ENCODE measurements at places on chromosomes 11 and 22.

- DNase-seq, result no peak
Observed at GRCh38 chr11:76632492-76632891, 38.1 kb downstream of the LRRC32 start.

GRCh38 chr11:76634886-76635285 is 35.7 kb downstream of the LRRC32 start:
- no peak for DNase-seq

- peak; percentile 36 for DNase-seq
Observed at GRCh38 chr22:42688241-42689211, 32.1 kb downstream of the A4GALT start.

DNA sequence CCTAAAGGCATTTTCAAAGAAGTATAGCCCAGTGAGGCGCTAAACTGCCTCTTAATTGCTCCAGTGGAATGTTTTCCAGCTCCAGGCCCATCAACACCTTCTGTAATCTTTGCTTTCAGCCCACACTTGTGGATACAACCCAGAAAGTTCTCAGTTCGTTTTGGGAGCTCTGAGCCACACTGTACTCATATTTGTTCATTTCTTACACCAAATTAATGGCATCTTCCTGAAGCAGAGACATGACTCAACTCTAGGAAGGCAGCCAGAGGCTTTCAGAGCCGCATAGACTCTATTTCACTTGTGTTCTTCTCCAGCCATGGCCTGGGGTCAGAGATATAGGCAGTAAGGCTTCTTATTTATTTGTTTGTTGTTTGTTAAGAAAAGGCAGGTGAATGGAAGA is 175.5 kb upstream of the NCAM1 start:
- no peak for DNase-seq

DNA sequence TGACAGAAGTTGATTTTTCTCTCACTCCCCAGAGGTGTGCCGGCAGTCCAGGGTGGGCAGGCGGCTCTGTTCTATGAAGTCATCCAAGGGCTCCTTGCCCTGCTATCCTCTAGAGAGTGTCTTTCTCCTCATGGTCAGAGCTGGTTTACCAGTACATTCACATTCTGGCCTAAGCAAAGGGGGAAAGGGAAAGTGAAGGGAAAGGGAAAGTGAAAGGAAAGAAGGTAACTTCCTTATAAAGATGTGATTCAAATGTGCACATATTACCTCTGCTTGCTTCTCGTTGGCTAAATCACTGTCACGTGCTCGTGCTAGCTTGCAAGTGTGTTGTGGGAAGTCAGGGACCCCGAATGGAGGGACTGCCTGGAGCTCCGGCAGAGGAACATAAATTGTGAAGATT is 2.9 kb upstream of the HTATIP2 start:
- no peak for DNase-seq

DNA sequence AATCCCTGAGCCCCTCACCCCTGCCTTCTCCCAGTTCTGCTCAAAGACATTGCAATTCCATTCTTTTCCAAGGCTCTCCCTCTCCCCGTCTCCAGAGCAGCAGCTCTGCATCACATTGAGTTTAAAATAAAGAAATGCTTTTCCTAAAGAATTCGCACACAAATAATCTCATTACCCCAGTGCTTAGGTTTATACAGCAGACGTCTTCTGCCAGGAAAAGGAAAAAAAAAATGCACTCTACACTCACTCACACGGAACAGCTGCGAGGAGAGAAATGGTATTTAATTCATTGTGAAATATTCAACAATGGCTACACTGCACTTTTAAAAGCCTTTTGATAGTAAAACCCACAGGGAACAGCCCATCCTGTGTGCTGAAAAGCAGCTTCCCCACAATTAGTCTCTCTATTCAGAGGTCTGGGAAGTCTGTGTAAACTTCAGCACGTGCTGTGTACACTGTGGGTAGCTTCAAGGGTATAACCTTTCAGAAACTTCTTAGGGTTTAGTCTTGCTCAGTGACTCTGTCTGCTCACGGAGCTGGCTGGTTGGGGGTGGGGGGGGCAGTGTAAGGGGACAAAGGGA is 42.8 kb downstream of the ETS1 start:
- no peak for DNase-seq

DNA sequence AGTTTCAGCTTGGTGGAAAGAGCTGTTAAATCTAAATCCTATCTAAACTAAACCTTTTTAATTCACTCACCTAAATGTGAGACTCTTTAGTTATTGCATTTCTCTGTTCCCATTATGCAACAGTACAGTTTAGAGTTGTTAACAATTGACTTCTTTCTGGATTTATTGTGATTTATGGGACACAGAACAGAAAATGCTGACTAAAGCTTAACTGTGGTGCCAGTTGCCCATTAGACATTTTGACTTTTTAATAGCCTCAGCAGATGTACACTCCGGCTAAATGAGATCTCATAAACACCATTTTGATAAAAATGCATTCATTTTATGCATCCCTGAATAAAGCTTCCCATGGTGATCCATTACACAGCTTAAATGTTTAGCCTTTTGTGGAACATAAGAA is 356.6 kb downstream of the CASP12 start:
- DNase-seq, result no peak

- no peak for DNase-seq
Observed at GRCh38 chr11:132595711-132596134, 936.6 kb downstream of the OPCML start.

- no peak for DNase-seq
Observed at GRCh38 chr22:27419473-27419872, 382.1 kb downstream of the MN1 start.

GRCh38 chr11:107770551-107770951 is 58.7 kb upstream of the SLN start:
- DNase-seq, result peak; percentile 6

- no peak for DNase-seq
Observed at GRCh38 chr11:96755752-96756151, 365.9 kb downstream of the JRKL start.

- DNase-seq, result no peak
Observed at GRCh38 chr22:39935612-39936011, 24.6 kb upstream of the TMA7B start.

DNA sequence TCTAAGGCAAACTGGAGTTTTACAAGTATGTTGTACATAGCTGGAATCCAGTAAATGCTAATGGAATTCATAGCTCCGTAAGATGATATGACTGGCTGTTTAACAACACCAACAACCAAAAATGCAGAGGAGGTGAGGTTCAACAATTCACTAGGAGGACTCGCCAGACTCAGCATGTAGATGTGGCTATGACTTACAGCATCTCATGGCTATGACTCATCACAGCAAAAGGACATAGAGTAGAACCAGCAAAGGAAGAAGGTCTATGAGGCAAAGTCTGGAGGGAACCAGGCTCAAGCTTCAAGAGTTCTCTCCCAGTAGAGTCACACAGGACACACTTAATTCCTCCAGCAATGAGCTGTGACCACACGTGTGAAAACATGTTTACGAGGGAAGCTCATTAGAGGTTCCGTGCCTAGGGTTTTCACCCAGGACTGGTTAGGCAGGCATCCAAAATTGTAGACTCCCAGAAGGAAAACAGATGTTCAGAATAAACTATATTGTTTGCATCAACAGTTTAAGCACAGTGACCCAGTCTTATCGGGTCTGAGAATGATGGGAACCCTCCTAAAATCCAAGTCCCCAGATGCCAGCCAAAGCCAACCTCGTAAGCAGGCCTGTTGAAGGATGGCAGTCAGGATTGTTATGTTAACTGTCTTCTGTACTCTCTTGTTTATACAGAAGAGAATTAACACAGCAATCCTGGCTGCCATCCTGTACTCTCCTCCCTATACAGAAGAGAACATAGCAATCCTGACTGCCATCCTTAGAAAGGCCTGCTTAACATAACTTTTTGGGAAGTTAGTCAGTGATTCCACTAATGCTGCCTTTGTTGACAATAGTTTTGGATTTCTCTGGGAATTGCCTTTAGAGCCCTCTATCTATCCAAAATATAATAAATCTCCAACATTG is 116.6 kb downstream of the LARGE1 start:
- peak; percentile 21 for DNase-seq
